Bronchial smooth muscle cell (primary cell): ENCODE measurements at places on chromosomes 3 and 15. TPM values are rescaled to one million over a fixed set of nuclear protein-coding genes. Genes with fewer than 3 reads are reported as not detected.

SLC28A1 gene
- not detected in 2 replicates for total RNA-seq

ALDH1A2 gene
- 1.4 and 1.6 TPM in 2 replicates for total RNA-seq

TNIK gene
- total RNA-seq: 14.7 and 15.1 TPM in 2 replicates

CIDEC gene
- total RNA-seq: not detected in 2 replicates

LYZL4 gene
- not detected in 2 replicates for total RNA-seq
